Mucosa of descending colon (tissue), 3 donors: ENCODE measurements at places on chromosomes 6 and 20. TPM values are rescaled to one million over a fixed set of nuclear protein-coding genes. Genes with fewer than 3 reads are reported as not detected.

- peak; percentile 4 for DNase-seq
These were observed 100.6 kb upstream of the MLIP start for GRCh38 chr6:54010340-54011276.

DNA sequence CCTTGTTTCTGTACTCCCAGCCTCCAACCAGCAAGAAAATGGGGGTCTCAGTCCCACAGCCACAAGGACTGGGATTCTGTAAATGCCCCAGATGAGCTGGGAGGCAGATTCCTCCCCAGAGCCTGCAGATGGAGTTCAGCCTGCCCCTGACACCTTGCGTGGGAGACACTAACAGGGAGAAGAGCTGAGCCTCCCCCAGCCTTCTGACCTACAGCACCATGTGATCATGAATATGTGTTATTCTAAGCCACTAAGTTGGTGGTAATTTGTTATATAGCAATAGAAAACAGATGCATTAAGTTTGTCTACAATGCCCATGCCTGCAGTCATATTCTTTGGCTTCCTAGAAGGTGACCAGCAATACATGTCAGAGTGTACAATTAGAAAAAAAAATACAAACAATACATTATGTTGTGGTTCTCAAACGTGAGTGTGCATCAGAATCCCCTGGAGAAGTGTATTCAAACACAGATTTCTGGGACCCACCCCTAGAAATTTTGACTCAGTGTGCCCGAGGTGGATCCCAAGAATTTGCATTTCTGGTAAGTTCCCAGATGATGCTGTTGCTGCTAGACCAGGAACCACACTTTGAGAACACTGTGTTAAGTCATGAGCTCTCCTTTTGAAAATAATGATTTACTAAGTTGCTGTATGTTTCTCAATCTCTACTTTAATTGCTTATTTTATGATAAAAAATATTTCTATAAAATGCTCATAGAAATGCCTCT, 39.9 kb downstream of the SLC22A3 start:
- no peak for DNase-seq

COL12A1 gene
- total RNA-seq, result 15.7 TPM

HCRTR2 gene
- total RNA-seq, result not detected

TMEM151B gene
- 0.31 TPM for total RNA-seq
